ENCODE measurements at places on chromosomes 16 and 17.

- no peak for DNase-seq
Observed at GRCh38 chr17:72887917-72888316, 204.6 kb downstream of the SLC39A11 start.

GRCh38 chr16:63925221-63925620, 1196.6 kb downstream of the CDH11 start:
- no peak for DNase-seq

GRCh38 chr16:51134269-51134812, 16.7 kb downstream of the SALL1 start:
- DNase-seq: no peak

DNA sequence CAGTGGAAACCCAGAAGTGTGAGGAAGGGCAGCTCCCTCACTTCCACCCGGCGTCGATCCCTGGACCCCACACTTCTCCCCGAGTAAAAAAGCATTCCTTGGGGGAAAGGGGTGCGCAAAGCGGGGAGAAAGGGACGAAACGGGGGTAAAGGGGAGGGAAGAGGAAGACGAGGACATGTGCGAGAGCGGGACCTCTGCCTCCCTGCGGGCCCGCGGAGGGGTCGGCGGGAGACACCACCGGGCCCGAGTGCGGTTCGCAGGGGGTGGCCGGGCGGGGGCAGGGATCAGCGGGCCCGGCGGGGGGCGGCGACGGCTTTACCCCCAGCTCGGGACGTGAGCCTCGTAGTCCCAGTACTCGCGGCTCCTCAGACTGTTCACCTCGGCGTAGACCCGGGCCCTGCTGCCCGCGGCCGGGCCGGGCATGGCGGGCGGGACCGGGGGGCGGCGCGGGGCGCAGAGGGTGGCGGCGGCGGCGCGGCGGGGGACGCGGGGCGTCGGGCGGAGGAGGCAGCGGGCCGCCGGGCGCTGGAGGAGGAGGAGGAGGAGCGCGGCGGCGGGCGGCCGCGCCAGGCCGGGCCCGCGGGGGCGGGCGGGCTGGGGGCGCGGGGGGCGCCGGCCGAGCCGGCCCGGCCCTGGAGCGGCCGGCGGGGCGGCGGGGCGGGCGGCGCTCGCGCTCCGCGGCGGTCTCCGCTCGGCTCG, 443 bp downstream of the CSNK2A2 start:
- DNase-seq: no peak

GRCh38 chr17:18184143-18185031, 759 bp downstream of the ALKBH5 start:
- peak; percentile 48 for DNase-seq

GRCh38 chr16:54648575-54648974, 282.1 kb upstream of the IRX5 start:
- no peak for DNase-seq

- no peak for DNase-seq
Observed at GRCh38 chr16:66677179-66677578, 19.4 kb downstream of the CMTM4 start.

GRCh38 chr16:56382459-56382858, 42.9 kb downstream of the AMFR start:
- no peak for DNase-seq

DNA sequence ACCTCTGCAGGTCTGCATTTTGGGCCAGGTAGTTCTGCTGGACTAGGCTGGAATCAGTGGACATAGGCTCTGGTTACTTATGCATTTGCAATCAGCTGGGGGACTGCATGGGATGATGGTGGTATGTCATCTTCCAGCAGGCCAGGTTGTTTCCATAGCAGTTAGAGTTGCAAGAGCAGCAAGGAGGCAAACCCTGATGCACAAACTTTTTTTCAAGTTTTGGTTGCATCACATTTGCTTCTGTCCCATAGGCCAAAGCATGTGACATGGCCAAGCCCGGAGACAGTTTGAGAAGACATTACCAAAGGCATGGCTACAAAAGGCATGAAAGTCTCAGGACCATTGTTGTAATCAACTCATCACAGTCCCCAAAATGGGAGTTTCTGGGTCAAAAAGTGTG, 58.2 kb downstream of the PRKCB start:
- no peak for DNase-seq

DNA sequence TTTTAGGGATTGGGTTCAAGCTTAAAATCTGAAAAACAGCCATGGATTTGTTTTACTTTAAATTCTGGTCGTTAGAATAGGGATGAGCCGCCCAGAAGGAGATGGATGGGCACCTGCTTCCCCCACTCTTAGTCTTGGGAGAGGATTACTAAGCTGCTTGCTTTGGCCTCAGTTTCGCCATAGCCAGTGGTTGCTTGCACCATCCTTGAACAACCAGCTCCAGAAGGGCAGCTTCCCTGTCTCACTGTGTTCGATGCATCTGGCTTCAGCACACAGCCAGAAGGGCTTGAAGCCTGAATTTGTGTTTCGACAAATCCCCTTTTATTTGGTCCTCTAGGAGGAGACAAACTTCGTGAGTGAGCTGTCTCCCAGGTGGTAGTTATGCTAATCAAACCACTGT, 7.1 kb downstream of the CYB5D2 start:
- no peak for DNase-seq

GRCh38 chr16:27287887-27288286, 19.3 kb upstream of the NSMCE1 start:
- DNase-seq: no peak

GRCh38 chr16:74999219-74999608, 390 bp downstream of the ZNRF1 start:
- DNase-seq: no peak

- DNase-seq: no peak
Observed at GRCh38 chr17:82282239-82283207, 9.0 kb upstream of the CSNK1D start.

- no peak for DNase-seq
Observed at GRCh38 chr16:87628940-87629339, 26.6 kb downstream of the JPH3 start.

GRCh38 chr17:6551869-6552531, 4.4 kb downstream of the PITPNM3 start:
- DNase-seq: no peak

DNA sequence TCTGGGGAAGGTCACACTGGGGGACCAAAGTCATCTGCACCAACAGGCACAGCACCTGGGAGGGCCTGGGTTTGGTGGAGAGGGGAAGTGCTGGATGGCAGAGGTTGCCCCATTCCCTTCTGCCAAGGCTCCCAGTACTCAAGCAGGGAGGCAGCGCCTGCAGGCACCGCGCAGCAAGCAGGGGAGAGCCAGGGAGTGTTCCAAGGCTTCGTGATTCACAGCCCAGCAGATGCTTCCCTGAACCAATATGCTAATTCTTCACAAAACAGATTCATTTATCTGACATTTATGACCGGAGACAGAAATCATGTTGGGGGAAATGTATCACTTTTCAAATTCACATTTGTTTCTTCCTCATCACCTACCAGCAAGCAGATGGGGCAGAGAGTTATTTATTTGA, 13.4 kb upstream of the CDH5 start:
- no peak for DNase-seq

Data from activated gamma-delta T cell treated with anti-CD3 and anti-CD28 coated beads, Interleukin-2, amount 50 U/mL, for 16 hours (primary cell).